Activated CD8-positive, alpha-beta T cell treated with anti-CD3 and anti-CD28 coated beads, Interleukin-2, amount 10 ng/mL, durations not matched to agents 7 days and 5 days (primary cell): ENCODE measurements at places on chromosomes 5 and 9. TPM values are rescaled to one million over a fixed set of nuclear protein-coding genes. Genes with fewer than 3 reads are reported as not detected.

DNA sequence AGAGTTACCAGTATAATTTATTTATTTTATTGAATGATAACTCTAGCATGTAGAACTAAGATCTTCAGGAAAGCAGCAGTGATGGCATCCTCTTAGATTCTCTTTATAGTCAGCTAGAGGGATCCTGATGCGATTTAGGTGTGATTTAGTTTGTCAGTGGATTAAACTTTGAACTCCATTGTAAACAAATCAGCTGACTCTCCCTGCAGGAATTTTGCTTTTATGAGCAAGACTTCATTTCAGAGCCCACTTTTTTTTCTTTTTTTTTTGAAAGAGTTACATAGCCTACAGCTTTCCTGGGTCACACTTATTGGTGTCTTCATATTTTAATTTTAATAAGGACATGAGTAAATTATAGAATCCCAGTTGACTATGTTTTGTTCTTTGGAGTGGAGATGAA is 93.8 kb upstream of the SEMA6A start:
- no peak for DNase-seq
- H3K27ac ChIP-seq = no peak overlapping the region
- H3K4me3 ChIP-seq = no peak overlapping the region
- no peaks in the 10 kb centered on the region for H3K36me3 ChIP-seq

REEP2 gene
- total RNA-seq = 1.1 TPM

GRCh38 chr9:18976709-18977531 is 56.1 kb downstream of the SAXO1 start:
- no peak overlapping the region for H3K4me3 ChIP-seq
- H3K4me1 ChIP-seq = peaks cover 4% of the 10 kb centered on the region
- H3K27ac ChIP-seq = no peak overlapping the region
- H3K36me3 ChIP-seq = no peaks in the 10 kb centered on the region

GRCh38 chr5:109451146-109451545 is 41.4 kb upstream of the PJA2 start:
- peaks cover 2% of the 10 kb centered on the region for H3K27me3 ChIP-seq
- H3K27ac ChIP-seq = no peak overlapping the region
- H3K4me1 ChIP-seq = peaks cover 6% of the 10 kb centered on the region
- H3K4me3 ChIP-seq = no peak overlapping the region
- no peaks in the 10 kb centered on the region for H3K36me3 ChIP-seq
- no peak for DNase-seq

DNA sequence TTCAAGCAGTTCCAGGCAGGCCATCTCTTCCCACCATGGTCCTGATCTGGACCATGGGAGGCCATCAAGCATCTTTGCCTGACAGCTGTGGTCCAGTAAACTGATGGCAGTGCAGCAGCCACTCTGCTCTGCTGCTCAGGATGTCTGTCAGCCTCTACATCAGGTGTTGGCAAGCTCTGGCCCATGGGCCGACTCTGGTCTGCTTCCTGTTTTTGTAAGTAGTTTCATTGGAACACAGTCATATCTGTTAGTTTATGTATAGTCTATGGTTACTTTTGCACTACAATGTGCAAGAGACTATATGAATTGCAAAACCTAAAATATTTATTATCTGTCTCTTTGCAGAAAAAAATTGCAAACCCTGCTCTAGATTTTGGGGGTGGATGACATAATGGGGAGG is 225.0 kb downstream of the KCTD16 start:
- no peak overlapping the region for H3K4me3 ChIP-seq
- DNase-seq = no peak
- no peaks in the 10 kb centered on the region for H3K27me3 ChIP-seq
- H3K27ac ChIP-seq = no peak overlapping the region

RASEF gene
- total RNA-seq = not detected

- peak; percentile 35 for DNase-seq
- peak overlapping the region; percentile 4 for H3K27ac ChIP-seq
- no peak overlapping the region for H3K4me3 ChIP-seq
- H3K27me3 ChIP-seq = peaks cover 6% of the 10 kb centered on the region
- no peaks in the 10 kb centered on the region for H3K36me3 ChIP-seq
- H3K4me1 ChIP-seq = peaks cover 33% of the 10 kb centered on the region
These were observed 14.9 kb upstream of the TCOF1 start for GRCh38 chr5:150342583-150342982.

- H3K27me3 ChIP-seq = peaks cover 9% of the 10 kb centered on the region
- no peaks in the 10 kb centered on the region for H3K36me3 ChIP-seq
- no peak overlapping the region for H3K4me3 ChIP-seq
- H3K27ac ChIP-seq = no peak overlapping the region
These were observed 25.3 kb upstream of the LRRTM2 start for GRCh38 chr5:138900281-138900965.

- H3K36me3 ChIP-seq = peaks cover 2% of the 10 kb centered on the region
- H3K4me1 ChIP-seq = peaks cover 13% of the 10 kb centered on the region
- DNase-seq = no peak
- H3K27me3 ChIP-seq = no peaks in the 10 kb centered on the region
These were observed 228.9 kb upstream of the CD180 start for GRCh38 chr5:67425514-67425913.

- no peak overlapping the region for H3K27ac ChIP-seq
- no peak overlapping the region for H3K4me3 ChIP-seq
- no peaks in the 10 kb centered on the region for H3K27me3 ChIP-seq
- DNase-seq = no peak
- H3K36me3 ChIP-seq = peaks cover 28% of the 10 kb centered on the region
- H3K4me1 ChIP-seq = peaks cover 16% of the 10 kb centered on the region
These were observed 4.1 kb upstream of the SCAI start for GRCh38 chr9:125147401-125147951.

RASGRF2 gene
- total RNA-seq = 10.0 TPM

CDC42SE2 gene
- 126 TPM for total RNA-seq

DNA sequence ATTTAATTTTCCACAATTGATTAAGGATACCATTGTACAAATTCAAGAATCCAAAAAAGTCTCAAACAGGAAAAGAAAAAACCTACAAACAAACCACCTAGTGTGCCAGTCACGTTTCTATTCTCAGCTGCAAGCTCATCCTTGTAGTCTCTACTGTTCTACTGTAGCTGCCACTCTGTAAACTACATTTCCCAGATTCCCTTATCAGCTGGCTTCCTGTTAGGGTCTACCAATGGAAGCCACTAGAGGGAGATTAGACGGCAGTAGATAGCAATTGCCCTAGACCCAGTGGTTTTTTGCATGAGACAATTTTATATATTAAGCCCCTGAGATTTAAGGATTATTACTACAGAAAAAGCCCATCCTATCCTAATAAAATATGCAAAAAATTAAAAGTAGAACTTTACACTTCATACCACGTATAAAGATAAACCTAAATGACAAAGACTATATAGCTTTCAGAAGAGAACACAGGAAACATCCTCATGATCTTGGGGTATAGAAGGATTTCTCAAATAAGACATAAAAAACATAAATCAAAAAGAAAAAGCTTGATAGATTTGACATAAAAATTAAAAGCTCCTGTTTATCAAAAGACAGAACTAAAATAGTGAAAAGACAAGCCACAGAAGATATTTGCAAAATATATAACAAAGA is 37.4 kb downstream of the P4HA2 start:
- no peak overlapping the region for H3K4me3 ChIP-seq
- H3K4me1 ChIP-seq = no peaks in the 10 kb centered on the region
- no peak overlapping the region for H3K27ac ChIP-seq
- H3K27me3 ChIP-seq = peaks cover 12% of the 10 kb centered on the region
- H3K36me3 ChIP-seq = no peaks in the 10 kb centered on the region

GRCh38 chr5:178442405-178443257 is 147.6 kb downstream of the COL23A1 start:
- peaks cover 3% of the 10 kb centered on the region for H3K27me3 ChIP-seq
- no peak for DNase-seq
- no peak overlapping the region for H3K27ac ChIP-seq
- H3K36me3 ChIP-seq = no peaks in the 10 kb centered on the region
- H3K4me1 ChIP-seq = peaks cover 6% of the 10 kb centered on the region
- no peak overlapping the region for H3K4me3 ChIP-seq

GRCh38 chr5:134451225-134451935 is 39.7 kb upstream of the CDKN2AIPNL start:
- H3K36me3 ChIP-seq = no peaks in the 10 kb centered on the region
- no peak for DNase-seq
- no peak overlapping the region for H3K27ac ChIP-seq
- peaks cover 4% of the 10 kb centered on the region for H3K4me1 ChIP-seq
- H3K27me3 ChIP-seq = peaks cover 4% of the 10 kb centered on the region
- no peak overlapping the region for H3K4me3 ChIP-seq

MATR3 gene
- 174 TPM for total RNA-seq

- peaks cover 47% of the 10 kb centered on the region for H3K36me3 ChIP-seq
- peak overlapping the region; percentile 88 for H3K4me3 ChIP-seq
- peak overlapping the region; percentile 98 for H3K27ac ChIP-seq
- DNase-seq = no peak
- peaks cover 64% of the 10 kb centered on the region for H3K4me1 ChIP-seq
- H3K27me3 ChIP-seq = no peaks in the 10 kb centered on the region
These were observed 3.0 kb downstream of the SLC12A7 start for GRCh38 chr5:1108865-1109174.

GRCh38 chr9:5549658-5550650 is 39.6 kb downstream of the PDCD1LG2 start:
- H3K4me3 ChIP-seq = no peak overlapping the region
- no peaks in the 10 kb centered on the region for H3K36me3 ChIP-seq
- no peak overlapping the region for H3K27ac ChIP-seq
- no peak for DNase-seq

- no peak for DNase-seq
- H3K27me3 ChIP-seq = peaks cover 10% of the 10 kb centered on the region
- H3K36me3 ChIP-seq = no peaks in the 10 kb centered on the region
- H3K4me3 ChIP-seq = no peak overlapping the region
- no peak overlapping the region for H3K27ac ChIP-seq
- H3K4me1 ChIP-seq = peaks cover under 1% of the 10 kb centered on the region
These were observed 99.1 kb upstream of the SMARCA2 start for GRCh38 chr9:1916095-1916494.

GRCh38 chr9:97801180-97801579 is 51.8 kb upstream of the FOXE1 start:
- H3K36me3 ChIP-seq = no peaks in the 10 kb centered on the region
- peaks cover 4% of the 10 kb centered on the region for H3K4me1 ChIP-seq
- H3K27ac ChIP-seq = no peak overlapping the region
- H3K27me3 ChIP-seq = peaks cover 21% of the 10 kb centered on the region

- no peaks in the 10 kb centered on the region for H3K36me3 ChIP-seq
- DNase-seq = no peak
- H3K4me3 ChIP-seq = no peak overlapping the region
- H3K27me3 ChIP-seq = no peaks in the 10 kb centered on the region
- no peaks in the 10 kb centered on the region for H3K4me1 ChIP-seq
These were observed 65.4 kb upstream of the IRX1 start for GRCh38 chr5:3530251-3530650.

SHOC1 gene
- total RNA-seq = not detected

- DNase-seq = no peak
- H3K4me1 ChIP-seq = peaks cover 2% of the 10 kb centered on the region
- H3K27me3 ChIP-seq = no peaks in the 10 kb centered on the region
- H3K4me3 ChIP-seq = no peak overlapping the region
- no peaks in the 10 kb centered on the region for H3K36me3 ChIP-seq
- H3K27ac ChIP-seq = no peak overlapping the region
These were observed 53.7 kb downstream of the ZNF462 start for GRCh38 chr9:106916466-106917235.

GRCh38 chr5:111602817-111603445 is 90.6 kb upstream of the STARD4 start:
- no peak overlapping the region for H3K4me3 ChIP-seq
- no peaks in the 10 kb centered on the region for H3K4me1 ChIP-seq
- H3K36me3 ChIP-seq = no peaks in the 10 kb centered on the region
- no peak for DNase-seq

HTR1A gene
- total RNA-seq = not detected

SH3RF2 gene
- not detected for total RNA-seq

GRCh38 chr5:76787237-76787636 is 31.6 kb upstream of the F2RL1 start:
- no peak for DNase-seq
- H3K4me1 ChIP-seq = no peaks in the 10 kb centered on the region
- H3K4me3 ChIP-seq = no peak overlapping the region
- H3K27me3 ChIP-seq = peaks cover 2% of the 10 kb centered on the region
- H3K36me3 ChIP-seq = no peaks in the 10 kb centered on the region
- H3K27ac ChIP-seq = no peak overlapping the region

SNCAIP gene
- not detected for total RNA-seq

DNA sequence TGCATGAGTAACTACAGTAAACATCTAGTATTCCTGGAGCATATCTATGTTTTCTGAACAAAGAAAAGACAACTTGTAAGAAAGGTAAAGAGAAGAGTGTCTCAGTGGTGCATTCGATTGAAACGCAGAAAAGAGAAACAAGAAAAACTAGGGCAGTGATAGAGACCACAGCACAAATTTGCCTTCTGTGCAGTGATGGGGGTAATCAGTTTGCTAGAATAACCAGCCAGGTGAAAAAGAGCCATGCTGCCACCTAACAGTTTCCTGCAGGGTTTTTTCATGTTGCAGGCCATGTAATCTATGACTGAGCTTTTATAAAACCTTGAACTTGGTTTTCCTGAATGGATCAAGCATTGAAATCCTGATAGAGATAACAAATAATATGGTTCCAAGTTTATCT is 198.4 kb upstream of the MEF2C start:
- H3K27ac ChIP-seq = no peak overlapping the region
- no peaks in the 10 kb centered on the region for H3K36me3 ChIP-seq
- no peaks in the 10 kb centered on the region for H3K27me3 ChIP-seq
- no peak for DNase-seq
- H3K4me3 ChIP-seq = no peak overlapping the region

LPAR1 gene
- not detected for total RNA-seq

PCA3 gene
- not detected for total RNA-seq

DNA sequence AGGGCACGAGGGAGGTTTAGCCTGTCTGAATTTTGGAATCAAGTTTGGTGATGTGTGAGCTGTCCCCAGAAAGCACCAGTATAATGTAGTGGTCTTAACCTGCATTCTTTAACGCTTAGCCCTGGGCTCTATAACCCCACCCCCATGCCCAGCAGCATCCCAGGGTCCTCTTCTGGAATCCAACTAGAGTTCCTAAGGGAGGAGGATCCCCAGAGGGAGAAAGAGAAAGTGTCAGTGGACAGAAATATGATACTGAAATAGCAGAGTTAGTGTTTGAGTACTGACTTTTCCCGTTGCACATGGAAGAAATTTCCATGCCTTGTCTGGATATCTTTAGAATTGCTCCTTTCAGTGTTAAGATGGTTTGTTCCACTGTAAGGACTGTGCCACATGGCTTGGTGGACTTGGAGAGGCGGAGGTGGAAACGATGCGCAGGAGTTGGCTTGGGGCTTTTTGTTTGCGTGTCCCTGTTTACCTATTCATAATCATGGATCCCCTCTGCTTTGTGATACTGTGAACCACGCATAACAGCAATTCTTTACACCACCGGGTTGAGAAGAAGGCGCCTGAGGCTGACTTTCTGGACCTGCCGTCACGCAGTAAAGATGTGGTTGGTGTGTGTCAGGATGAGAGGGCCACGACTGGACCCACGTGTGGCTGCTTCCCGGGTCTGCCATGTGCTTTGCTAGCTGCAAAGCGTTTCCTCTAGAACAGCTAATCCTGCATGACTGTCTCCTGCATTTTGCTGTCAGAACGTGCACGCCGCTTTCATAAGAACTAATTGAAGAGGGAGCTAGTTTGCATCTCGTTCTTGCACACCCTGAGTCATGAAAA is 142.3 kb downstream of the SMARCA2 start:
- H3K4me1 ChIP-seq = peaks cover 33% of the 10 kb centered on the region
- H3K27ac ChIP-seq = peak overlapping the region; percentile 79
- H3K4me3 ChIP-seq = peak overlapping the region; percentile 72
- DNase-seq = peak; percentile 47
- H3K27me3 ChIP-seq = no peaks in the 10 kb centered on the region

TMEM215 gene
- total RNA-seq = not detected

- H3K27me3 ChIP-seq = peaks cover 2% of the 10 kb centered on the region
- H3K36me3 ChIP-seq = no peaks in the 10 kb centered on the region
- no peak overlapping the region for H3K4me3 ChIP-seq
- H3K27ac ChIP-seq = no peak overlapping the region
- no peaks in the 10 kb centered on the region for H3K4me1 ChIP-seq
These were observed 266.8 kb downstream of the AOPEP start for GRCh38 chr9:94993160-94993820.
